Epithelial cell of proximal tubule (primary cell): ENCODE measurements at places on chromosomes 12 and 14.

- no peak for DNase-seq
Measured at GRCh38 chr12:121807642-121808347, 4.0 kb downstream of the SETD1B start.

DNA sequence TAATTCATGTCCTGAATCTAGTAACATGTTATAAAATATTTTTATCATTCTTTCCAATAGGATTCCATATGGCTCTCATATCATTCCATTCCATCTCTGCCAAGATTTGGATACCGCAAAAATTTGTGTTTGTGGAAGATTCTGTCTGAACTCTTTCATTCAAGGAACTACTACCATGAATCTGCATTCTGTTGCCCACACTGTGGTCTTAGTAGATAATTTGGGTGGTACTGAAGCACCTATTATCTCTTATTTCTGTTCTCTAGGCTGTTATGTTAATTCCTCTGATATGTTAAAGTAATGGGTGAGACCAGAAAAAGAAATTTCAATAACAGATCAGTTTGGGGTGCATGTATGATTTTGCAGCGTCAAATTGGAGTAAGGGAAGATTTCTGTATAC is 6.2 kb downstream of the RPL36AL start:
- no peak for DNase-seq

- no peak for DNase-seq
Measured at GRCh38 chr12:14129611-14130195, 148.3 kb upstream of the GRIN2B start.

- no peak for DNase-seq
Measured at GRCh38 chr12:25746131-25746530, 193.0 kb upstream of the LMNTD1 start.

- no peak for DNase-seq
Measured at GRCh38 chr14:102363182-102363943, 622 bp downstream of the TECPR2 start.

DNA sequence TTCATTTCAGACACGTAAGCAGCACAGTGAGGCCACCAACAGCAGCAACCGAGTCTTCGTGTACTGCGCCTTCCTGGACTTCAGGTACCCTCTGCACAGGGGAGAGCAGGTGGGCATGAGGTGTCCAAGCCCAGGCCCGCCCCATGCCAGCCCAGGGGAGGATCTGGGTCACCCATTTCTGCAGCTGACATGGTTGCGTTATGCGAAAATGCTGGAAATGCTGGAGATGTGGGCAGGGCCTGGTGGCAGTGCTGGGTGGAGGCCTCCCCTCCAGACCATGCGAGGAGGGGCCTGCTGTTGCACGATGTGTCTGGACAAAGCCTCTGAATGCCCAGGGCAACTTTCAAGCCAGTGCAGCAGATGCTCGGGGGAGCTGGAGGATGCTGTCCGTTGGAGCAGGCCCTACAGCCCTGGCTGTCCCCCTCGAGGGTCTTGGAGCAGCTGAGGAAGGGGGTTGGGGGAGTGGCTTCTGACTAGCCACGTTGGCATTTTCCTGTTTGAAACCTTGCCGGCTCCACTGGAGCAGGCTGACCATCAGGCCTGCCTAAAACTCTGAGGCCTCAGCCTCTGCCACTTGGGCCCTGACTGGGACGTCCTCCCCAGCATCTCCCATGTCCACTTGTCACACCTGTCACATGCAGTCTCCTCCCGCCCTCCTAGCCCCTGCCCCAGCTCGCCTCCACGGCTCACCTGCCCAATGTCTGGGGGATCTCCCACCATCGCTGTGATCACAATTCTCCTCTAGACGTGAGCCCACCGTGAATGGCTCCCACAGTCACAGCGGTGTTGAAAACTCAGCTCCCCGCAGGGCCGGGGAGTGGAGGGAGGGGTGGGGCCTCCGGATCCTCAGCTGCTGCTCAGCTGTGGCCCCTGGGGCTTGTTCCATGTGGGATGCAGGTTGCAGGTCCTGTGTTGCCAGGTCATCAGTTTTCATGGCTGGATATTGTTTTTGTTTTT is 123.4 kb downstream of the ADGRD1 start:
- no peak for DNase-seq

DNA sequence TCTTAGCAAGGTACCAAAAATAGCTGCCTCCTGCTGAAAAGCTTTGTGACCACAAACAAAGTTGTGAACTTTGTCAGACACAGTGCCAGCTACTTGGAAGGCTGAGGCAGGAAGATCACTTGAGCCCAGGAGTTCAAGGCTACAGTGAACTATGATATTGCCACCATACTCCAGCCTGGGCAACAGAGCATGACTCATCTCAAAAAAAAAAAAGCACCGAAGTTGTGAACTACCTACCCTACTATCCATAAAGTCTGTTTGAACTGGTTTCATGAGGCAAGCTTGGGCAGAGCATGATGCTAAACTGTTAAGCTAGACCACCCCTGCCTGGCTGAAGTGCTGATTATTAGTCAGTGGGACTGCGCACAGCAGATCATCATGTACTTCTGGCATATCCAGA is 75.5 kb downstream of the RAD52 start:
- DNase-seq = no peak

DNA sequence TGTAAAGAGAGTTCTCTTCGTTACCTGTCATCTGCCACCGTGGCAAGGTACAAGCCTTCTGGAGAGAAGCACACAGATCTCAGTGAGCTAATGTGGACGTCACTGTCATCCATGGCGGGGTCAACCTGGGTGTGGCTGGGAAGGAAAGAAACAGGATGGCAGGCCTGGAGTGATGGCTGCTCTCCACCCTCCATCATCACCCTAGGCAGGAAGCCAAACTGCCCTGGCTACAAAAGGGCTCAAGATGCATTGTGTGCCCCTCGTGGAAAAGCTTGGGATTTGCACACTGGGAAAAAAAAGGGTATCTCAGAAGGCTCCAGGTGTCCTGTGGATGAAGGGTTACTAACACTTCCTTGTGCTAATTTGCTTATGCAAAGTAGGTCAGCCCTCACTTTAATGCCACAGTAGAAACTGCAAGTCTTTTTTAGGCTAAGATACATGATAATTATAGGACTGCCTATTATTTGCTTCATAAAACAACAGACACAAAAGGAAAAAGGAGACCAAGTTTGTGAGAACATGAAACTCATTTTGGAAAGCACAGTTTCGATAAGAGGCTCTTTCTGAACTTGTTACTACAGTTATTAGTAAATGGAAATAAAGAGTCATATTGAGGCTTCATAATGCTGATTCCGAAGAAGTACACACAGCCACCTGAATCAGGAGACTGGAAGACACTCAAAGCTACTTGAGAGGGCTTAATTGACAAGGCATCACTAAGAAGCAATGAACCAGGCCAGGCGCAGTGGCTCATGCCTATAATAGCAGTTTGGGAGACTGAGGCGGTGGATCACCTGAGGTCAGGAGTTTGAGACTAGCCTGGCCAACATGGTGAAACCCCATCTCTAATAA is 18.9 kb downstream of the RFC5 start:
- no peak for DNase-seq

- no peak for DNase-seq
Measured at GRCh38 chr12:19238540-19238939, 109.0 kb downstream of the PLEKHA5 start.

DNA sequence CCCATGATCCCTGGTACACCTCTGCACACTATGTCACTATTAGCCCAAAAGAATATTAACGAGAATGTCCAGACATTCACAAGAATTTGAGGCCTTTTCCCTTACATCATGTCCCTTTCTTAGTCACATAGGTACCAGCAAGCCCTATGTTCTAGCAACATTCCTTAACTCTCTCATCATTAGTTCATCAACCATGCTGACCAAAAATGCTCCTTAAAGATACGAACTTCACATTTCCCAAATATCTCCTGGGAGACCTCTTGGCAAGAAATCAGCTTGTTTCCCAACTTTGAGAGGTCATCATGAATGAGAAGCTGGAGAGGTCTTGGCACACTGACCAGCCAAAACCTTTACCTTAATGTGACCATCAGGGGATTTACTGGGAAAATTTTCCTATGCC is 4.6 kb downstream of the SALL2 start:
- DNase-seq = no peak

- no peak for DNase-seq
Measured at GRCh38 chr12:21940549-21941505, at the start of gene ABCC9. ABCC9 (minus strand) TSS chr12:21941426; CDS start chr12:21936674, 4,752 bp downstream.

DNA sequence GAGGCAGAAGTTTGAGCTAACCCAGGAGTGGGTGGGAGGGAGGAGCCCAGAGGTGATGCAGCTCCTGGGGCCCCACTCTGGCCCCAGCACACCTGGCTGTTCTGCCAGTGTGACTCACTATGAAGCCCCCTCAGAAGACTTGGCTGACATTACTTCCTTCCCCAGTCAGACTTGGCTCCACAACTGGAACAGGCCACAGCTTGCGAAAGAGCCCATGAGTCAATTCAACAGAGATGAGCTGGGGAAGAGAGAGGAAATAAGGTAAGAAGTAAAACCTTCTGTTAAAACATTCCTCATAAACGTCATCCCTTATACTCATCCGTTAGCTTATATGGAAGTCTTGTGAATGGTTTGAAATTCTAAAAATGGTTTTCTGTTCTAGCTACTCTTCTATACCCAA is 245.9 kb downstream of the ADAMTS20 start:
- DNase-seq = peak; percentile 76

DNA sequence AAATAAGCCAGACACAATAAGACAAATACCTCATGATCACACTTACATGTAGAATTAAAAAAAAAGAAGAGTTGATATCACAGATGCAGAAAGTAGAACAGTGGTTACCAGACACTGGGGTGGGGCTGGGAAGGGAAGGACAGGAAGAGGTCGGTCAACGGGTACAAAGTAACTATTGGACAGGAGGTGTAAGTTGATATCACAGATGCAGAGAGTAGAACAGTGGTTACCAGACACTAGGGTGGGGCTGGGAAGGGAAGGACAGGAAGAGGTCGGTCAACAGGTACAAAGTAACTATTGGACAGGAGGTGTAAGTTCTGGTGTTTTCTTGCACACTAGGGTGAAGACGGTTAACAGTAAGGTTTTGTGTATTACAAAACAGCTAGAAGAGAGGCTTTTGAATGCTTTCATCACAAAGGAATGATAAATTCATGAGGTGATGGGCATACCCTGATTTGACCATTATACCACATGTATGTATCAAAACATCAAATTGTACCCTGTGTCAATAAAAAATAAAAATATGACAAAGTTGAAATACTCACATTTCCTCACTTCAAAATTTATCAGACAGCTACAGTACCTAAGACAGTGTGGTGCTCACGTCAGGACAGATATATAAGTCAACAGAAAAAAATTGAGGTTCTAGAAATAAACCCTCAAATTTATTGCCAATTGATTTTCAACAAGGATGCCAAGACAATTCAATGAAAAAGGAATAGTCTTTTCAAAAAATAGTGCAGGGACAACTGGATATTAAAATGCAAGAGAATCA is 32.8 kb downstream of the GALC start:
- no peak for DNase-seq

- no peak for DNase-seq
Measured at GRCh38 chr12:93766796-93767523, 89.8 kb downstream of the CRADD start.

DNA sequence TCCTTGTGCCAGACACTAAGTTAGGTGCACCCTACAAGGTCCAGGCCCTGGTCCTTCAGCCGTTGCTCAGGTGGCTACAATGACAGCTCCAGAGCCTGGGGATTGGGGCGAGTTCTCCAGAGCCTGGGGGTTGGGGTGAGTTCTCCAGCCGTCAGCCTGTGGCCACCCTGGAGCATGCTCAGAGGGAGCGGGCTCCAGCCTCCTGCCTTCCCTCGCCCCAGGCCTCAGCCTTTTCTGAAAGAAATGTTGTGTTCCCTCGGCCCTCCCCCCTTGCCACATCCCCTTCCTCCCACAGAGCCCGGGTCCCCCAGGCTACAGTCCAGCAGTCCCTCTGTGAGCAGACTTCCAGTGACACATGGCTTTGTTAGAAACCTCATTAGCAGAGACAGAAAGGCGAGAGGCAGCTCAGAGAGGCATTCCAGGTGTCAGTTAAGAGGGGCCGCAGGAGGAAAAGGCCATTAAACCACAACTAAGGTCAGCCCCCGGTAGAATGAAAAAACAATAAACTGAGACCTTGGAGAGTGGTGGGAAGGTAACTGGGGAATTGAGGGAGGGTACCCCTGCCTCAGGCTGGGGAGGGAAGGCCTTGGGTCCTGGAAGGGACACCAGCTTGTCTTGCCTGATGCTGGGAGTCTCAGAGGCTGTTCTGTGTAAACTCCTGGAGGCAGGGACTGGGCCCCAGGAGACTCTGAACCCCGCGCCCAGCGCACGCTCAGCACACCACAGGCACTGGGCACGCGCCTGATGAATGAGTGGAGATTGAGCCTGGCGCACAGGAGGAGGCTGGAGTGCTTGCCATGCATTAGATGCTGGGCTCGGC is 23.1 kb upstream of the COL2A1 start:
- no peak for DNase-seq

- no peak for DNase-seq
Measured at GRCh38 chr14:68794851-68795596, 2.2 kb upstream of the ZFP36L1 start.

GRCh38 chr12:24600996-24601395 is 347.9 kb downstream of the BCAT1 start:
- DNase-seq = no peak

- no peak for DNase-seq
Measured at GRCh38 chr12:49825971-49826421, 2.2 kb downstream of the NCKAP5L start.

DNA sequence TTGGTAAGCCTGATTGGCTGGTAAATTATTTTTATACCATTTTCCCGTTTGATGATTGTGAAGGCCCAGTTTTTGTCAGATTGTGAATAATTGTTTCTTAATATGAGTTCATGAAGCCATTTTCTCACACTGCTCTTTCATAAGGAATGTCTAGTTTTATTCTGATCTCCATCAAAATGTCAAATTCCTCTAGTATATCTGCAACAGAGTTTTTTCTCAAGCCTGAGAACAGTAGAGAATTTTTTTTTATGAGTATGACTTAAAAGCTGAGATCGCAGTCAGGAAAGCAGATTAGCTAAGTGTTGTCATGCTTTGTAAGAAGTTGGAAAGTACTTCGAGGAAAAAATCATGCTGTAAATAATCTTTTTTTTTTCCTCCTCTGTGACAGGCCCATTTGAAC is 484.9 kb upstream of the ATP2B1 start:
- DNase-seq = no peak

DNA sequence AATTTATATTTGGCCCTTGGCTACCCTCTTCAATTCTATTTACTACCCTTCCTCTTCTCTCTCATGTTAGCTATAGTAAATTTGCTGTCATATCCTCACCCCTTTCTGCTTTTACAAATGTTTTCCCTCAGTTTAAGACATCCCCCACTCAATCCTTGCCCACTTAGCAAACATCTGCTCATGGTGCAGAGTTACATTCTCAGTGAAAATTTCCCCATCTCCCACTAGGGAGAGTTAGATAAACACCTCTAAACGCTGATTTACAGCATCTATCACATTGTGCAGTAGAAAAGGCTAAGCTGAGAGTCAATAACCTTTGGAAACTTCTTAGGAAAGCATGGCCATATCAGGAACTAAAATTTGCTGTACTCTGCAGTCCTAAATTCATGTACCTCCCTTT is 69.0 kb downstream of the DENND5B start:
- DNase-seq = no peak

- no peak for DNase-seq
Measured at GRCh38 chr12:69653703-69654102, 43.0 kb upstream of the LRRC10 start.

- no peak for DNase-seq
Measured at GRCh38 chr12:4441355-4442335, 4.0 kb downstream of the FGF6 start.

- DNase-seq = no peak
Measured at GRCh38 chr12:114361992-114362391, 44.0 kb downstream of the TBX5 start.
